A172 (cell line): ENCODE measurements at places on chromosomes 7 and 10. TPM values are rescaled to one million over a fixed set of nuclear protein-coding genes. Genes with fewer than 3 reads are reported as not detected.

DNA sequence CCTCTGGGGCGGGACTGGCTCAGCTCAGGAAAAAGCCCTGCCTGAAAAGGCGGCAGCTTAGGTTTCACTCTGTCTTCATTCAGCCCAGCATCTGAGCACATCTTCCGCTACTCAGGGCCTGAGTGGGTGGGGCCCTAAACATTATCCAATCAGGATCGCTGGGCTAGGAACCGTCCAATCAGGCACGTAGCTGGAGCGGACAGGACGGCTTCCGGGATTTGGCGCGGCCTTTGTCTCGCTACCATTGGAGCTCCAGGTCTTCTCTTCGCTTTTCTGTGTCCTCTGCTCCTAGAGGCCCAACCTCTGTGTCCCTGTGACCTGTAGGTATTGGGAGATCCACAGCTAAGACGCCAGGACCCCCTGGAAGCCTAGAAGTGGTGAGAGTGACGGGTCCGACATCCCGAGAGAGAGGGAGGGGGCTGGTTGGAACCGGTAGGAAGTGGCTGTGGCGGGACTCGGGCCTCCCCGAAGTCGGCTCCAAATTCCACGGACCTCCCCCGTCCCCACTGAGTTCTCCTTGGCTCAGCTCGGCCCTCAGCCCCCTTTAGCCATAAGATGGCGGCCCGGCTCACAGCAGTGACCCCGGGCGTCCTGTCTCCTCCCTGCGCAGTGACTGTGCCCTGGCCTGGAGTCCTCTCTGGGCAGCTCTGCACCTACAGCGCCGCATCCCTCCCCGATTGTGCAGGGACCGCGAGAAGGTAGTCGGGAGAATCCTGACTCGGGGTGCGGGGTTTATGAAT, 99.1 kb downstream of the ZNF680 start:
- DNase-seq, result no peak

DNA sequence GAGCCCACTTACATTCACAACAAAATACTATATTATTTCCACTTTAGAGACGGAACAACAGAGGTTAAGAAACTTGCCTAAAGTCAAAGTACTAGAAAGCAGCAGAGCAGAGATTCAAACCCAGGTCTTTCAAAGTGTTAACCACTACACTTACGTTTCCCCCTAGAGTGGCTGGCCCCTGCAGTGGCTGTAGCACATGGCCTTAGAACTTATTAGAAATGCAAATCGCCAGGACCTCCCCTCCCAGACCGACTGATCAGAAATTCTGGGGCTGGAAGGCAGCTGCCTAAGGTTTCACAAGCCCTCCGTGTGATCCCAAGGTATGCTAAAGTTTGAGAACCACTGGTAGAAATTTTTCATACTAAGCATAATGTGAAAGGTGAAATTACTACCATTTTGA, 8.1 kb downstream of the MPP7 start:
- no peak for DNase-seq

SSMEM1 gene
- not detected in 2 replicates for total RNA-seq

ARPC1A gene
- total RNA-seq, result 326 and 351 TPM in 2 replicates

GRCh38 chr7:113159746-113160339, 41.5 kb upstream of the SMIM30 start:
- peak; percentile 60 for DNase-seq

DNA sequence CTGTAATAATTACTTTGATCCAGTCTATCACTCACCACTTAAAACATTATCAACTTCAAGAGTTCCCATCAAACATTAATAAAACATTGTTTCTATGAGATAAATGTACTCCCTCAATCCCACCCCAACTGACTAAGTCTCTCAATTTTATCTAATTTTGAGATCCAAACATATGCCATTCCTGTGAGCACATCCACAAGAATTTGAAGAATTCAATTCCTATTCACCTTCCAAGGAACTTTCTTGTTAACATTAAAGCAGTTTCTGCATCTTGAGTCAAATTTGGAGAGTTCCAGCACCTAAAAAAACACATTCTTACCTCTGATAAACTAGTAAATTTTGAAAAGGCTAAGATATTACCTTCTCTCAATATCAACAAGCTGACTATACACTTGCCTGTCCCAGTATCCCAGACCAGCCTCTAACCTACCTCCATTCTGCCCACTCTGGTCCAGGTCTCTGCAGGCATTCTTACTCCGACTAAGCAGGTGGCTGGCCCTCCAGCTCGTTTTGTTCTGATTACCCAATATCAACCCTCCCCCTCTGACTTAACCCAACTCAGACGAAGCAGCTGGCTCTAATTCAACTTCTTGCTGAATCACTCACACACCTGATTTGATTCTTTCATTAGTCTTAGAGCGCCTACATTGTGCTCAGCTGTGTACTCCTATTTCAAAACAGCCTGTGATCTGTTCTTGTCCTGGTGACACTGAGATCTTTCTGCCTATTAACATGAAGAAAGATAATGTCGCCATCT, 275.2 kb downstream of the IPMK start:
- peak; percentile 71 for DNase-seq

GRCh38 chr10:131167036-131167860, 144.3 kb downstream of the TCERG1L start:
- no peak for DNase-seq

DNA sequence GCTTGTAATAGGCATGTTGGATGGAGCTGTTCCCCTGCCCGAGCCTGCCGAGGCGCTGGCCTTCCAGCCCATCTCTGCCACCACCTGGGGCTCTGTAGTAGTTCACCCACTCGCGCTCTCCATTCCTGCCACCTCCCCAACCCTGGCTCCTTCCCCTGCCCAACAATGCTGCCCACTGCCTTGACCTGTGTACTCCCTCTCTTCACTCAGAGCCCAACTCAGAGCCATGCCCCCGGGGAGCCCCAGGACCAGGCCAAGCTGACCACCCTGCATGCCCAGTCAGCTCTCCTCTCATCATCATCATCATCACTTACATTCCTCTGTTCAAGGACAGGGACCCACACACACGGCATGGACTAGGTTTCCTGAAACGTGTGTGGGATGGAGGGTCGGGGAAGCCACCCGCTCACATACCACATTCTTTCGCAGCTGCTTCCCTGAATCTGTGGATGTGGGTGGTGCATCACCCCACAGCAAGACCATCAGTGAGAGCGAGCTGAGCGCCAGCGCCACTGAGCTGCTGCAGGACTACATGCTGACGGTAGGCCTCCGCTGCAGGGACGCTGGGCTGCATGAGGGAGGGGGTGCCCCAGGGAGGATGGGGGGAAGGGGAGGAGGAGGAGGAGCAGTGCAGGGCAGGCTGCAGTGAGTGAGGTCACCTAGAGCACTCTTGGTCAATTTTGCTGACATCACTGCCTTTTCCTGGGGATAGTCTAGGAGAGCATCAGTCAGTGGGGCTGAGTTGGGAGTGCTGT, 15.6 kb downstream of the NACAD start:
- no peak for DNase-seq

LIPK gene
- total RNA-seq, result not detected in 2 replicates

DNA sequence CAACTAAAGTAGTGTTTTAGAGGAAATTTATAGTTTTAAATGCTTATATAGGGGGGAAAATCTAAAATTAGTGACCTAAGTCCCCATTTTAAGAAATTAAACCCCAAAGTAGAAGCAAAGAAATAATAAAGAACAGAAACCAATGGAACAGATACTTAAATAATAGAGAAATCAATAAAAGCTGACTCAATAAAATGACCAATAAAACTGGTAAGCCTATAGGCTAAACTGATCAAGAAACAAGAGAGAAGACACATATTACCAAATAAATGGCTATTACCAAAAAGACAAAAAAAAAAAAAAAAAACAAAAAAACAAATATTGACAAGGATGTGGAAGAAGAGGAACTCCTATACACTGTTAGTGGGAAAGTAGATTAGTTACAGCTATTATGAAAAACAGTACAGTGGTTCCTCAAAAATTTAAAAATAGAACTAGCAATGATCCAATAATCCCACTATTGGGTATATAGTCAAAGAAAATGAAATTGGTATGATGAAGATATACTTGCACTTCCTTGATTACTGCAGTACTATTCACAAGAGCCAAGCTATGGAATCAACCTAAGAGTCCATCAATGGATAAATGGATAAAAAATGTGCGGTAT, 53.2 kb downstream of the SLC18A2 start:
- DNase-seq, result no peak

DNA sequence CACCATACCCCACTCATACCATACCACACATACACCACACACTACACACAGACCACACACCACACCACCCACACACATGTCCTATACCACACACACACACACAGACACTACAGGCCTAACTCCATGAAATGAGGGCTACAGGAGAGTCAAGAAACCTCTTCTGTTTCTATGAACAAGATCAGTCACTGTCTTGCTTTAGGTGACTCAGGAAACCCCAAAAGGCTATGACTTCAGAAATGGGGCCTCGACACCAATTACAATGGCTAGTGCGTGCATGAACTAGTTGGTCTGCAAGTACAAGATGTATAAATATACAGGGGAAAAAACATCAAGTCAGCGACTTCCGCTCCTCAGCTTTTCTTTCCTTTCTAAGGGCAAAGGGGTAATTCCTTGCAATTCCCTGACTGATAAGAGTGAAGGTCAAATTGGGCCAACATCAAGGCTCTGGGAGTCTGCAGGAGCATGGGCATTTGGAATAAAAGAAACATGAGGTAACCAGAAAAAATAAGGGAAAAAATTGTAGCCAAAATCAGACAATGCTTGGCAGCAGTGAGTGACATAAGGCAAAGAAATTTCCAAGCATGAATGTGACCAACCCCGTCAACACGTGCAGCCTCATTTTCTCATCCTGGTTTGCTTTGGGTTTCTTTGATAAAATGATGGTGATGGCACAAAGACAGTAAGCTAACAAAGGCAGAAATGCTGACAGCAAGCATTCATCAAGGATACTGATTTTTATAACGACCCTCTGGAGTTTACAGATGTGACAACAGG, 1.5 kb downstream of the PKD1L1 start:
- DNase-seq, result no peak

GRCh38 chr7:50363327-50364060, 59.0 kb downstream of the IKZF1 start:
- no peak for DNase-seq

GRCh38 chr10:17708821-17709220, 43.2 kb upstream of the TMEM236 start:
- peak; percentile 19 for DNase-seq

HOGA1 gene
- total RNA-seq, result 6.3 and 7.7 TPM in 2 replicates

TMEM225B gene
- not detected in 2 replicates for total RNA-seq

NUTM2E gene
- total RNA-seq, result 0.07 TPM in 1 of 2 replicates, not detected in the other

DNA sequence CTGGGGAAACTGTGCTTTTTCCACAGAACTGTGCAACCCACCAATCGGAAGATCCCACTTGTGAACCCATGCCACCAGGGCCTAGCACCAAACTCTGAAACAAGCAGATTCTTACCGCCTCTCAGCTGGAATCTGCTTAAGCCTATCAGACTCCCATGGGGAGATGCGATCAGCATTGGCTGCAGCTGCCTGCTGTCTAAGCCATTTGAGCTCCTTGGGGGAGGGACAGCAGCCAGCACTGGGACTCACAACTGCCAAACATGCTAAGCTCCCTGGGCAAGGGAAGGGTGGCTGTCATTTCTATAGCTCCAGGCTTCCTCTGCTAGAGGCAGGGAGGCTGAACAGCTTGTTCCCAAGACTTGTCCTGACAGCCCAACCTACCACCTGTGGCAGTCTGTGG, 283.8 kb downstream of the CDK14 start:
- DNase-seq, result no peak

GRCh38 chr7:95905167-95905566, 132.8 kb downstream of the DYNC1I1 start:
- peak; percentile 15 for DNase-seq

- DNase-seq, result no peak
Observed at GRCh38 chr7:53604201-53604600, 568.8 kb downstream of the POM121L12 start.

EBLN1 gene
- total RNA-seq, result not detected in 2 replicates

GRCh38 chr10:50291261-50291850, 40.0 kb upstream of the ASAH2 start:
- DNase-seq, result no peak

BAIAP2L1 gene
- 14.0 and 16.1 TPM in 2 replicates for total RNA-seq

AZGP1 gene
- total RNA-seq, result not detected in 2 replicates

SPDYE5 gene
- total RNA-seq, result not detected in 2 replicates

- DNase-seq, result no peak
Observed at GRCh38 chr10:47044741-47045140, 133.5 kb downstream of the PTPN20 start.

ZNF680 gene
- 30.1 and 33.8 TPM in 2 replicates for total RNA-seq

ANKRD1 gene
- 705 and 1,018 TPM in 2 replicates for total RNA-seq

DNA sequence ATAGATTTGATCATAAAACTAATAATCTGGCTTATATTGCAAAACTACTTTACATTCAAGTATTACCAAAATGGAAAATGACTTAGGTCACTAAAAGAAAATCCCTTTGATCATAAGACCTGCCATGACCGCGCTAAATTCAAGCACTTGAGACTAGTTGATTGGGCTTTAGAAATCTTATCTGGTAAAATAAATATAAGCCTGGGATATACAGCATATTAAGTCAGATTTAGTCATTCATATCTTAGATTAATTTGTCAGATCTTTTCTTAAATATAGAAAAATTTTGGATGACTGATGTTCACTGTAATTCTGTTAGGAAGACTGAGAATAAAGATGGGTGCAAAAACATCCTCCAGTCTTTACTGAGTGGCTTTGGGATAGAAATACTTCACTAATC, 450.0 kb downstream of the HTR7 start:
- DNase-seq, result no peak

DNA sequence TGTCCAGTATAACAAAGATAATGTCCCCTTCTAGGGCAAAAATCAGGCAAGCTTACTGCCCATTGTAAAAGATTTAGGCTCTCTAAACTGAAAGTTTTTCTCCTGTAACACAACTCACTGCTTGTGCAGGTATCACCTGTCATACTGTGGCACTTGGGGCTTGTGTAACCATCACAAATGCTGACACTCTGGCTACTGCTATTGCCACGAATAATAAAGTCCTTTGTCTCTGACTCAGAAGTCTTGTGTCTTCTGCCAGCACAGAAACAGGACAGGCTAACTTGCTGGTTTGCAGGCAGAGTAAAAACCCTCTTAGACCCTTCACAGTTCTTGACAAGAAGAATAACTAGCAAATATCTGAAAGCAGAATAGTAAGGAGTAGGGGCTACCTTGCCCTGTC, 273.9 kb downstream of the RPS24 start:
- DNase-seq, result no peak

NOS3 gene
- total RNA-seq, result 0.74 and 2.5 TPM in 2 replicates

GRCh38 chr7:22116451-22117030, 170.8 kb upstream of the CDCA7L start:
- no peak for DNase-seq

GRCh38 chr10:54940418-54940817, 139.4 kb upstream of the PCDH15 start:
- no peak for DNase-seq

VSTM4 gene
- 2.4 and 2.6 TPM in 2 replicates for total RNA-seq

DNA sequence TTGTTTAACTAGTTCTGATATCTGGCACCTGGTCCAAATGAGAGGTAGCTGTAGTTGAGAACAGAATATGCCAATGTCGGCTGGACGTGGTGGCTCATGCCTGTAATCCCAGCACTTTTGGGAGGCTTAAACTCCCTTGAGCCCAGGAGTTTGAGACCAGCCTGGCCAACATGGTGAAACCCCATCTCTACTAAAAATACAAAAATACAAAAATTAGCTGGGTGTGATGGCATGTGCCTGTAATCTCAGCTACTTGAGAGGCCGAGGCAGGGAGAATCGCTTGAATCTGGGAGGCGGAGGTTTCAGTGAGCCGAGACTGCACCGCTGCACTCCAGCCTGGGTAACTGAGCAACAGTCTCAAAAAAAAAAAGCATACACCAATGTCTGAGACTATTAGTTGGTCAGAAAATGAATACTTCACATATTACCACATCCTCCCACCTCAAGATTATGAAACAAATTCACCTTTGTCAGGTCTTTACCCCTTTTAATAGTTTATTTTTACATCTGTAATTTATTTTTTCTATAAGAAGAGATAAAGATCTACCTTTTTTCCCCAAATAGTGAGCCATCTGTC, 38.8 kb downstream of the EPC1 start:
- no peak for DNase-seq

- DNase-seq, result no peak
Observed at GRCh38 chr7:33883671-33883965, 21.7 kb upstream of the BMPER start.
